ENCODE measurements at places on chromosomes 12 and 14.

GRCh38 chr12:27999521-27999920, 27.0 kb upstream of the PTHLH start:
- no peak for DNase-seq

DNA sequence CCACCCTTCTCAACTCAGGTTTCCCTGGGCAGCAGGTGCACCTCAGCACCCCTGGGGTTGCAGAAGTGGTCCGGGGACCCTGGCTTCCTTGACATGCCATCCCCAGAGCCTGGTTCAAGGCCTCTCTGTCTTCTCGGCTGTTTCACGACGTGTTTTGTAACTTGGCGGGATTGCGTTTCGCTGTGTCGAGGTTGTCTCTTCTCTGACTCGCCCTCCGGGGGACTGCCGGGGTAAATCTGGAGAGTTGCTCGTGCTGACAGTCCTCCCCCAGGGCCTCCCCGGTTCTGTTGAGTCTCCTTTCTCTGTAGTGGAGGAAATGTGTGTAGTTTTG, 25.6 kb downstream of the MEG3 start:
- no peak for DNase-seq

DNA sequence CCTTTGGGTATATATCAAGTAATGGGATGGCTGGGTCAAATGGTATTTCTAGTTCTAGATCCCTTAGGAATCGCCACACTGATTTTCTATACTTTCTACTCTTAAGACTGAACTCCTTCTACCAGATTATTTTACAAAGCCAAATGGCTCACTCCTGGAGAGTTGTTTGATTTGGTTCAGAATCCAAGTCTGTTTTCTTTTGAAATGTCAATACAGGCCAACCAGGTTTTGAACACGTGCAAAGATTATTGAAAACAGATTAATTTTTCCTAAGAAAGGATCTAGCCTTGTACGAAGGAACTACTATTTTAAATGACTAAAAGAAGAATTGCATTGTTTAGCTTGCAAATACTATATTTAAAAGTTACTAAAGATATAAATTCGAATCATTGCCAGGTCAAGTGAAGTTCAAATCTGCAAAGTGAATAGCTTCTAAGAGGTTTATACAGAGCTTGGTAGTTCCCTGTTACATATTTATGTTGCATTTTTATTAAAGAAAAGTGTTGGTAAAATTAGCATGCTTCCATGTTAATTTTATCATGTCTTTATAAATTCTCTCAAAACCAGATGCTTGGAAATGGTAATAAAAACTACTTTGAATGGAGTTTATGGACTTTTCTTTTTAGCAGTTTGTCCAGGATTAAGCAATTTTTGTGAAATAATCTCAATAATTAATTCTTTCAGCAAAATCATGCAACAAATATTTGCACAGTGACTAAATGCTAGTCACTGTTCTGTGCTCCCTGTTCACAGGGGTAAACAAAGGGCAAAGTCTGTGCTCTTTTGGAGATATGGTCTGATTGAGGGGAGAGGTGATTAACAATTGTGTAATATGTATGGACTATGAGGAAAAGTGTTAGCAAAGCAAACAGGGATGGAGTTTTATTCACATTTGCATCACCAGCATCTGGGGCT, 38.9 kb downstream of the GPR65 start:
- DNase-seq, result no peak

DNA sequence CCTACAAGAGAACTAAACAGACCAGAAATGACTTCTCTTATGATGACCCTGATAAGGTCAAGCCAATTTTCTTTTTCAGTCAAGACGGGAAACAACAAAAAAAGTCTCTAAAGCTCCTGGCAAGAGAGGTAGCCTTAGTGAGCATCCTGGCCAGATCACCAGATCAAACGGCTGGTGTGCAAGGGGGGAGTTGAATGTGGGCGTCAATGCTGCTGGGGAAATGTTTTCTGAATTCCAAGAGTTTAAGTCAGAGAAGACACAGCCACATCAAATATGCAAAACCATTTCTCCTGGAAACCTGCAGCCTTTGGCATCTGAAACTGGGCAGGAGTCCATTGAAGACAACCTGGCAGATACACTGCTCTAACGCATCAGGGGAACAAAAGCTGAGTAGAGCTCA, 16.0 kb upstream of the SELPLG start:
- no peak for DNase-seq

- DNase-seq, result no peak
Observed at GRCh38 chr14:39291701-39292100, 58.0 kb downstream of the MIA2 start.

DNA sequence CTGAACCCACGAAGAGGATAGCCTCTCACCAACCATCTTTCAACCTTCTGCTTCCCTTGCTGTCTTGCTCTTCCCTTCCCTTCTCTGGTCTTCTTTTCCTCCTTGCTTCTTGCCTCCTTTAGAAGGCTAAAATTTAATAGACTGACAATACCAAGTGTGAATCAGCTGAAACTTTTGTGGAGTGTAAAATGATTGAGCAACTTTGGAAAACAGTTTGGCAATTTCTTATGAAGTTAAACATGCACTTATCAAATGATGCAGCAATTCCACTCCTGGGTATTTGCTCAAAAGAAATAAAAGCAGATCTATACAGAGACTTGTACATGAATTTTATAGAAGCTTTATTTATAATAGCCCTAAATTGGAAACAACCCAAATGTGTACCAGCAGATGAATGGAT, 3.3 kb upstream of the KRT86 start:
- DNase-seq, result no peak

- DNase-seq, result peak; percentile 95
Observed at GRCh38 chr14:60514741-60515491, 6.0 kb downstream of the SIX6 start.

GRCh38 chr14:34018564-34019244, 67.8 kb upstream of the EGLN3 start:
- peak; percentile 70 for DNase-seq

DNA sequence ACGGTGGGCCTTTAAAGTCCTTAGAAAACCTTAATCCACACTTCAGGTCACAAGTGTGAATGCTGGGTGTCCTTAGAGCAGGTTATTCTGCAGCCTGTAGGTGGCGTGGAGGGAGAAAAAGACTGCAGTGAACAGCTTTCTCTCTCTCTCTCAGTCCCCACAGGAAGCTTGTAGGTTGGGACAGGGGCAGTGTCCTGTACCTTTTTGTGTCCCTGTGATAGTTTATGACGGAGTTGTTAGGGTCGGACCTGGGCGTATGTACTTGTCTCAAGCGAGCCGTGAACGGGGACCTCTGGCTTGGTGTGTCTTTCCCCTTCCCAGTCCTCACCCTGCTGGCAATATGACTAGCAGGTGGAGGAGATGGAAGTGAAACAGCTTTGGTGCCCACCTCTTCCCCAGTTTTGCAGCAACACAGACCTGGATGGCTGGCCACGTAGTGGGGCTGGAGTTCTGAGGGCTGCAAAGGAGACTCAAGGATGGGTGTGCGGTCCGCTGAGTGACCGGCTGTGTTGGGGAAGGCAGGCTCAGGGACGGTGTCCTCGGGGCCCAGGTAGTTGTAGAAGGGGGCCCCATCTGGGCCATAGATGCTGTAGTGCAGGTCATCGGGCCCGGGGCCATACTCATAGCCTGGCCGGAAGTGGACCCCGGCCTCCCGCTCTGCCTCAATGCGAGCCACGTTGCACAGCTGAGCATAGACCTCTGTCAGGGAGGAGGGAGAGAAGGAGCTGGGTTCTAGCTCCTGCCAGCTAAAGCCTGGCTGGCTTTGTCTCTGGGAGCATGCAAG, 8.9 kb downstream of the ISCA2 start:
- DNase-seq, result peak; percentile 62

DNA sequence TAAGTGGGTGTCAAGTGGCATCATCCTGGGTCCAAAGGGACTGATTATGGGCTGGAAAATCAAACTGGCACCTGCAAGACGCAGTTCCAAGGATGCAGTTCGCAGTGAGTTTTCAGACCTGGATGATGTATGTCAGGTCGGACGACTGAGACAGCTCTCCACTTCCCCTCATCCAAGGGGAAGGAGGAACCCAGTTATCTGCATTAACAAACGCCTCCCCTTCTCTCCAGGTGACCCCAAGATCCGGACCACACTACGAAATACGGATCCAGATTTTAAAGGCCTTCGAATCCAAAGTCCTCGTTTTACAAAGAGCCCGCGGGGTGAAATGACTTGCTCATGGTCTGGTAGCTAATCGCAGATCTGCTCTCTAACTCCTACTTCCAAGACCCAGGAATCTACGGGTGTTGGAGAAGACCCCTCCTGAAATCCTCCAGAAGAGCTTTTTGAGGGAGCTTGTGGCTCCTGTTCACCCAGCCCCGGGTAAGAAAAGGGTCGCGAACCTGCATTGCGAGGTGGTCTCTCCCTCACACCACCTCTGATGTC, 460 bp upstream of the SYNE2 start:
- DNase-seq, result peak; percentile 87

GRCh38 chr12:75550401-75551240, 39.2 kb upstream of the KRR1 start:
- no peak for DNase-seq

DNA sequence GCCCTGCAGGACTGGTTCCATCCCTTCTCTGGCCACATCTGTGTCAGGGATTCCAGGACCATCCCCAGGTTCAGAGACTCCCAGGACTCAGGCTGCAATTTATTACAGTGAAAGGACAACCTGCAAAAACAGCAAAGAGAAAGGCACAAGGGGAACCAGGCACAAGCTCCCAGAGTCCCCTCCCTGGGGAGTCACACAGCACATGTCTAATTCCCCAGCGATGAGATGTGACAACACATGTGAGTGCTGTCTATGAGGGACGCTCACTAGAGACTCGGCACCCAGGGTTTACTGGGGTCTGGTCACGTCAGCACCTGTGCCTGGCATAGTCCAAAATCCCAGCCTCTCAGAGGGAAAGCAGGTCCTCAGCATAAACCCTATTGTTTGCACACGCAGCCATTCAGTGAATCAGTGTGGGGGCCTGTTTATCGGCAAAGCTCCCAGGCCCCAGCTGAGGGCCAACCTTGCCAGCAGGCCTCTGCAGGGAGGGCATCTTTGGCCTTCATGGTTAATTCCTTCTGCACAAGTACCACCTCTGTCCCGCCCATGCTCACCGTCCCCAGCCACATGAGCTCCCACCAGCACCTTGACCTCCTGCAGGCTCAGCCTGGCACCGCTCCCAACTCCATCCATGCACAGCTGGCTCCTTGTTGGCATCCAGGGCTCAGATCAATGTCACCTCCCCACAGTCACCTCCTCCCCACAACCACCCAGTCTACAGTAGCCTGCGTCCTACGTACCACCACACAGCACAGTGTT, 198.9 kb upstream of the SFSWAP start:
- no peak for DNase-seq

GRCh38 chr12:45050751-45051571, at the start of gene DBX2:
TSS of gene DBX2 (minus strand) at chr12:45051099. CDS start at chr12:45050927, 172 bp downstream.
- peak; percentile 66 for DNase-seq

- no peak for DNase-seq
Observed at GRCh38 chr12:42586268-42586667, 3.3 kb downstream of the PRICKLE1 start.

DNA sequence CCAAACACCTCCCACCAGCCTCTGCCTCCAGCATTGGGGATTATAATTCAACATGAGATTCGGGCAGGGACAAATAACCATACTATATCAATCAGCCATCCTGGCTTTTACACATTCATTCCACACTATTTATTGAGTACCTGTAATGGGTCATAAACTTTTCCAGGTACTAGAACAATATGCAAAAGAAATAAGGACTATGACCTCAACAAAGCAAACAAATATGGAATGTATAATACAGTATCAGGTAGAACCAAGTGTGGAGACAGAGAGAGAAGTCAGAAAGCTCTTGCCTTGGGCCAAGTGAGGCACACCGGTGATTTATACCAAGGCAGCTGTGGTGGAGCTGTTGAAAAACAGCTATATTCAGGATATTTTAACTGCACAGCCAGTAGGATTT, 116.3 kb downstream of the TSPAN8 start:
- DNase-seq, result no peak

- DNase-seq, result peak; percentile 75
Observed at GRCh38 chr12:42143452-42144157, 1.1 kb downstream of the GXYLT1 start.

DNA sequence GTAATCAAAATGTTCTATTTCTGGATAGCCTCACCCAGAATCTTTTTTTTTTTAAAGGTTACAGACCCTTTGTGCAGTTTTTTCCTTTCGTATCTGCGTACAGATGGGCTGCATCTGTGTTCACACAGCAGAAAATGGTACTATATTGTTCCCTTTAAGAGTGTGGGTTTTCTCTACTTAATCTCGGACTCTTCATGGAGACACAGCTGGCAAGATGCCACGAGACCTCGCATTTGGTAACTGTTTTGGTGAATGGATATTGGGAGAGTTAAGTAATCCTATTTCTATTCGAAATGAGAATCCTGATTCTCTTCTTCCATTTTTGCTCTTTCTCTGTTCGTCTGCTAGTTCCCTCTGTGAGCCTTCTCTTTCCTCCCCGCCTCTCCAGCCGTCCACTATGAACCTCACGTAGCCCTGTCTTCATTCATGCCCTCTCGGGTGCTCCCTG, 85.7 kb downstream of the SAMD4A start:
- DNase-seq, result peak; percentile 50

GRCh38 chr12:31944299-31944698, 14.9 kb upstream of the RESF1 start:
- no peak for DNase-seq

DNA sequence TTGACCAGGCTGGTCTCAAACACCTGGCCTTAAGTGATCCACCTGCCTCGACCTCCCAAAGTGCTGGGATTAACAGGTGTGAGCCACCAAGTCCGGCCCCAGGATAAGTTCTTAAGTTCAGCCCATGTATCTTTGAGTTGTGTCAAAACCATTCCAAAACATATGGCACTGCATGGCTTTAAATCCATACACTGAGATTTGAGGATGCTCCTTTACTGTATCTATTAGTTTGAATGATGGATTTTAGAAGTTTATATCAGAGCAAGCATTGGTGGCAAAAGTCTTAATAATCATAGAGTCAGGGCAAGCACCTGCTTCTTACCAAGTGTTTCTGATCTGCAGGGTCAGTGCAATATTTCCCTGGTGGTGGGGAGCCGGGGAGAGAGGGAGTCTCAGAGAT, 6.1 kb downstream of the KRT6B start:
- DNase-seq, result no peak

- no peak for DNase-seq
Observed at GRCh38 chr14:99566390-99567354, 37.3 kb downstream of the CCDC85C start.

GRCh38 chr12:27627123-27627852, 69.0 kb upstream of the REP15 start:
- no peak for DNase-seq

All from eye (tissue), 1 donor.